ENCODE measurements at places on chromosomes 6 and 20.

DNA sequence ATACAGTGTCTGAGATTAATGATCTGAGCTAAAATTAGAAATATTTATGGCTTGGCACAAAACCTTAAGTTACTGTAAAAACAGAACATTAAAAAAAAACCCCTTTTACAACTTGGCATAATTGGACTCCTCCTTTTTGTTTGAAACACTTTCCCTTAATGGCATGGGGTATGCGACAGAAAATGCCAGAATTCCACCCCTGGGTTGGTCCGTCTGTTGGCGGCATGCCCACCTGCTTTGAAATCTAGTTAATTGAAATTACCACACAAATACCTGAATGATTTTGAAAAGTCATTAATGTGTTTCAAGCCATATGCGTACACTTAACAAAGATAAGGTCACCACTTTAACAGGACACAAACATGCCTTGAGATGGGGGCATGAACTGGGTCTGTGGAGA lies 175.1 kb upstream of the FOXQ1 start:
- no peak for DNase-seq

GRCh38 chr6:40439026-40439800 lies 148.0 kb downstream of the LRFN2 start:
- no peak for DNase-seq

GRCh38 chr6:121430514-121431460 lies 4.7 kb upstream of the GJA1 start:
- no peak for DNase-seq

DNA sequence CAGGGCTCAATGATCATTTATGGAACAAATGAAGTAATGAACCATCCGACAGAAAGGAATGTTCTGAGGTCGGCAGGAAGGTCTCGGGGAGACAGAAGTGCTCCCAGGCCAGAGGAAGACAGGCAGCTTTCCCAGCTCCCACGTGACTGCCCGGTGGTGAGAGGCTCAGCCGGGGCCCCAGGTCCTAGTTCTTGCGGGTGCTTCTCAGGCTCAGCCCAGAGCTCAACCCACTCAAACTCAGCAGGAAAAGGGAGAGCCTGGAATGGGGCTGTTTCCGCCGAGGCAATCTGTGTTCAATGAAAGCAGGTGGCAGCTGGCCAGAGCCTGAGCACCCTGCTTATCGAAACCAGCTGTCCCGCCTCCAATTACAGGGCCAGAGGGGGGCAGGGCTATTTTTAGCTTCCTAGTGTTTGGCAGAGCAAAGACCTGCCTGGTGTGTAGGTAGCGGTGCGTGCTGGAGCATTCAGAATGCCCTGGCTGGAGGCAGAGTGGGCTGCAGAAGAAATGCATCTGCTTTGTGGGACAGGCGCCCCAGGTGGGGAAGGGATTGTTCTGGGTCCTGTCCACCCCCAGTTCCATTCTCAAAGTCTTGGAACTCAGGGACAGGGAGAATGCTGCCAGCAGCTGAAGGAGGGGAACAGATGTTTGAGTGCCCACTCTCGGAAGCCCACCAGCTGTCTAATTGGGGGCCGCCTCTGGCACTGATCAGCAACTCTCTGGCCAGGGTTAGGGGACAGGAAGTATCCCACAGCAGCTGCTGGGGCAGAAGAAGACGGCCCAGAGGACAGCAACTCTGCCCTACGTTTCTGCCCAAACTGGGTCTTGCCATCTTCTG lies 145.1 kb downstream of the PREX1 start:
- no peak for DNase-seq

GRCh38 chr20:46507760-46508407 lies 5.5 kb downstream of the ZNF334 start:
- DNase-seq = no peak

DNA sequence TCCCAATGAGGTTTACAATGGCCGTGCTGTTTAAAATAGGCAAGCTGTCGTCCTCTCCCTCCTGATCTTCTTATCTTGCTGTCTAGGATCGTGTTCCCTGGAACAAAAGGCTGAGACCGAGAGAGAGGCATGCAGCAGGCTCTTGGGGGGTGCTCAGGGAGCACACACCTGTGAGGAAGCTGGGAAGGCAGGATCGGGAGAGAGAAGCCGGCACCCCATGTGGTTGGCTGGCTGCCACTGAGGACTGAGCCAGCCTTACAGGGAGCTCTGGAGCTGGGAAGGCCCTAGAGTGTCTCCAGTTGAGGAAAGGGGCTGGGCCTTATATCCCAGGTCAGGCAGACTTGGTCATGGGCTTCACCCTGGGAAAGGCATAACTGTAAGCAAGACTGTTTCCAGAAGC lies 184.2 kb downstream of the LY86 start:
- no peak for DNase-seq

GRCh38 chr6:3006476-3006875 lies 6.8 kb downstream of the NQO2 start:
- DNase-seq = no peak

DNA sequence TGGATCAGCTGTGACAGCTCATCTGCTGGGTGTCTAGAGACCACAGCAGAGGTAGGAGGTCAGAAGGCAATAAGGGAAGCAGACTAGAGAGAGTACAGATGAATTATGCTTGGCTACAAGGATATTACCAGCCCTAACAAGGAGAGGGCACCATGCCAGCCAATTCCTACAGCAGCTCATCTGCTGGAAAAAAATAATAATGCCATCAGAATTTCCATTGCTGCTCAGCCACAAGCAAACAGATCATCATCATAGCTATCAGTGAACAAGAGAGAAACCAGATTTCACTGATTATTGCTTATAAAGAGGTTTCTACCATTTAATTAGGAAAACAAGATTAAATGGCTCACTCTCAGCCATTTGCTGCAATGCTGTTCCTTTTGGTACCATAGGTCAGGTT lies 66.5 kb downstream of the PSMG4 start:
- no peak for DNase-seq

DNA sequence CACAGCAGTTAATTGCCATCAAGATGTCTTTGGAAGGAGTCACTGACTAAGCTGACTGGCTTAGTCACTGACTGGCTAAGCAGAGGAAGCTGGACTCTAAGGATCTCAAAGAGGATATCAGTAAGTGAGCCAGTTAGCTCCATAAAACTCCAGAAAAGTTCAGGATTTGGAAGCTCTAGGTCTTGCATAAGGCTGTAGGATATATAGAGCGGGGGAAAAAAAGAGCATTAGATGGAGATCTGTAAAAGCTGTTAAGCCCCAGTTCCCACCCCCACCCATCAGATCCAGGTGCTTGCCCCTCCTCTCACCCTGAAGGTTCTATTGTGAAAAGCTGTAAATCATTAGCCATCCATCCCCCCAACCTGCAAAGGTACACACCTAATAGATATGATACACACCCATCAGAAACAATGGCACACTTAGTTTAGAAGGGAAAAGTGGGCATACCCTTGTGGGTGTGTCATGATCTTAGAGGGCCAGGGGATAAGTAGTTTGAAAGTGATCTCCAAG lies 32.2 kb downstream of the CARMIL1 start:
- DNase-seq = no peak

GRCh38 chr6:169277619-169278018 lies 24.0 kb upstream of the THBS2 start:
- DNase-seq = no peak

- no peak for DNase-seq
These were observed 24.2 kb downstream of the ISM1 start for GRCh38 chr20:13245250-13245723.

- no peak for DNase-seq
These were observed 161.5 kb downstream of the HIVEP2 start for GRCh38 chr6:142783499-142783898.

- DNase-seq = no peak
These were observed 48.5 kb upstream of the MOCS1 start for GRCh38 chr6:39982720-39983119.

- DNase-seq = no peak
These were observed 238.9 kb upstream of the FLRT3 start for GRCh38 chr20:14576196-14576877.

DNA sequence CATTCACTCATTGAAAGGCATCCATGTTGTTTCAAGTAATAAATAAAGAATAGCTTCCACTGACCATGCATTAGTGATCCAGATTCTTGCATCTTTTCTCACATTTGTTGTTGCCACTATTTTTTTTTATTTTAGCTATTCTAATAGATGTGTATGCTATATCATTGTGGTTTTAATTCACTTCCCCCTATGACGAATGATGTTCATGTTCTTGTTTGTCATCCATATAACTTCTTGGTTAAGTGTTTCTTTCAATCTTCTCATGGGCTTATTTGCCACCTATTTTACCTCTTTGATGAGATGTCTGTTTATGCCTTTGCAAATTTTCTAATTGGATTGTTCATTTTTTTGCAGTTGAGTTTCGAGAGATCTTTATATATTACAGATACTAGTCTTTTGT lies 681.2 kb downstream of the HDGFL1 start:
- DNase-seq = no peak

- DNase-seq = no peak
These were observed 24.8 kb downstream of the NFYA start for GRCh38 chr6:41097467-41098090.

DNA sequence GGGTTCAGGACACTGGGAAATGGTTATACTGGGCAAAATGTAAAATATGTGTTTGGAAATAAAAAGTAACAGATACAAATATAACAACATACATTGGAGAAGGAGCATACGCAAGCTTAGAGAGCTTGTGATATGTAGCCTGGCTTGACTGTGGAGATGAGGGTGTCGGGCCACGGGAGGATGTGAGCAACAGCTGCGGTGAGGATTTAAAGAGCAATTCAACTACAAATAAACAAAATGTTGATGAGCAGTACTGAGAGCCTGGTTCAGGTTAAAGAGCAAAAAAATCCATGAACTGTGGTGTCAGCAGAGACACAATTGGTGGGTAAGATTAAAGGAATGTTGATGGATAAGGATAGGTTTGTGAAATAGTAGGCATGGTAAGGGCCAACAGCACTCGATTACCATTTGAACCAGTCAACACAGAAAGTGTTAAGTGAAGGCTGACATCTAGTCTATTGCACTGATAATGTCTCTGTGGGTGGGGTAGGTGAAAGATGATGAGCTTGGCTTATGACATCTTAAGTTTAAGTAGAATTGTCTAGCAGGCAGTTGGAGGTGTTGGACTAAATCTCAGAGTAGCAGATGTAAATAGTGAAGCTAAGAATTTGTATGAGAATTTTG lies 723.2 kb downstream of the EPM2A start:
- DNase-seq = no peak

- DNase-seq = no peak
These were observed 97.7 kb upstream of the SGK1 start for GRCh38 chr6:134415656-134416055.

DNA sequence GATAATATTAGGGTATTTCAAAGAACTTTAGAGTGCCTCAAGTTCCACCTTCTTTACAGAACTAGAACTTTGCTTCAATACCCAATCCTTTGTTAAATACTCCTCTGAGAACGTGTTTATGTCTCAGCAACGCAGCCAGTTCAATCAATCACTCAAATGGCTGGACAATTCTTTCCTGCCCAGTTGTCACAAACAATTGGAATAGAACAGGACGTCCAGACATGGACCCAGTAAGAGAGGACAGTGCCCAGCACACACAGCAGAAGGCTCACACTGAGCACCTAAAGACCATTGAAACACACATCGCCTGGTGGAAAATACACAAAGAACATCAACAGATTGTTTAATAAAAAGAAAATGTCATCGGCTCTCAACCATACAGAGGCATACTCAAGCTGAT lies 140.6 kb downstream of the TTLL2 start:
- no peak for DNase-seq

DNA sequence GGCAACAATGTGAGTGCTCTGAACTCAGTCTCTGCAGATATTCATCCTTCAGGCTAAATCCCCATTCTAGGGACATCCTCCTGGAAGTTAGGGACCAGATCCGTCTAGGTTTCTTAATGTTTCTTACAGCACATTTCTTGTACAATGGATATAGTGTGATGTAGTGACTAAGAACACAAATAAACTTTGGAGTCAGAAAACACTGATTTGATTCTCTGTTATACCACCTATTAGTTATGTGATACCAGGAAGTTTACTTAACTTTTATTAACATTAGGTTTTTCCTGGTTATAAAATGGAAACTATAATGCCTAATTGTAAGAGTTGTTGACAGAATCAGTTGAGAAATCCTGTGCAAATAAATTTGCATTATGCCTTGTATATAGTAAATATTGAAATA lies 57.6 kb upstream of the KCNQ5 start:
- DNase-seq = no peak

DNA sequence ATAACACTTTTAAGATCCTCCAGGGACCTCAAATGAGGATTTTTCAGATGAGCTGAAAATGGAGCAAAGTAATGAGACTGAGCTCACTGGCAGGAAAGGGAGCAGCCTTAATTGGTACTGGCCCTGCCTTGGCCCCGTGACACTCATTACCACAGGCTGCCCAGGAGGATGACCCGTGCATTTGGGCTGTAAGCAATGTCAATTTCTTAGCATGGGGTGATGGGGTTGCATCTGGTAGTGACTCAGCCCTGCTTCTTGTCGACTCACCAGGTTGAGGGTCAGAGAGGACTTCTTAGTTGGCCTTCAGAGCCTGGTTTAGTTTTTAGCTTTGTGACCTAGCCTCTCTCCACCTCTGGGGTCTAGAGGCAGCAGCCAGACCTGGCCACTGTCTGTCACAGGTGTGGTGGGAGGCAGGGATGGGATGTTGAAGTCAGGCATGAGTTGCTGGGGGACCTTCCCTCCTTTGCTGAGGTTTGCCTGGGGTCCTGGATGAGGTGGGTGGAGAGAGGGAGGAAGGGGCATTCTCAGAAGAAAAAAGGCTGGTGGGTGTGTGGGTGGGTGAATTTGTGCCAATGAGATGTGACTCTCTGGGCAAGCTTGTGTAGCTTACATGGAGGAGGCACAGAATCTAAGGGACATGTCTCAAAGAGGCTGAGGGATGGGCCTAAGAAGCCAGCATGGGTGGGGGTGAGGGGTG lies 25.9 kb upstream of the EPB41L1 start:
- no peak for DNase-seq

DNA sequence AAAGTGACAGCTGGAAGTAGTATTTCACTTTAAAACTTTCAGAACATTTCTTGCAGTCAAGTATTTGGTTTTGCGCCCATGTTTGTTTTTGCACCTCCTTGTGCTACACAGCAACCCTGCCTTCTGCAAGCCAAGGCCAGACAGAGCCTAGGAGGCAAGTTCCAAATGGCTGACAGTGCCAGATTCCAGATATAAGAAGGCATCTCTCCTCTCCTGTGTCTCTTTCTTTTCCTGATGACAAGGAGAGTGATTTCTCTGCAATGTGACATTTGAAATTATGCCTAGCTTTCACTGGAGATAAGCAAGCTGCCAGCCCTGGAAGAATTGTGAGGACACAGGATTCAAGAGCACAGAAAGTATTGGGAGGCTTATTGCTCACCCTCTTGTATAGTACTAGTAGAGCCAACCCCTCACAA lies 149.1 kb upstream of the TENT5A start:
- DNase-seq = no peak

Measured in activated CD4-positive, alpha-beta T cell treated with anti-CD3 and anti-CD28 coated beads for 24 hours (primary cell).